Fibroblast of skin of scalp (primary cell): ENCODE measurements at places on chromosomes 16 and 17.

DNA sequence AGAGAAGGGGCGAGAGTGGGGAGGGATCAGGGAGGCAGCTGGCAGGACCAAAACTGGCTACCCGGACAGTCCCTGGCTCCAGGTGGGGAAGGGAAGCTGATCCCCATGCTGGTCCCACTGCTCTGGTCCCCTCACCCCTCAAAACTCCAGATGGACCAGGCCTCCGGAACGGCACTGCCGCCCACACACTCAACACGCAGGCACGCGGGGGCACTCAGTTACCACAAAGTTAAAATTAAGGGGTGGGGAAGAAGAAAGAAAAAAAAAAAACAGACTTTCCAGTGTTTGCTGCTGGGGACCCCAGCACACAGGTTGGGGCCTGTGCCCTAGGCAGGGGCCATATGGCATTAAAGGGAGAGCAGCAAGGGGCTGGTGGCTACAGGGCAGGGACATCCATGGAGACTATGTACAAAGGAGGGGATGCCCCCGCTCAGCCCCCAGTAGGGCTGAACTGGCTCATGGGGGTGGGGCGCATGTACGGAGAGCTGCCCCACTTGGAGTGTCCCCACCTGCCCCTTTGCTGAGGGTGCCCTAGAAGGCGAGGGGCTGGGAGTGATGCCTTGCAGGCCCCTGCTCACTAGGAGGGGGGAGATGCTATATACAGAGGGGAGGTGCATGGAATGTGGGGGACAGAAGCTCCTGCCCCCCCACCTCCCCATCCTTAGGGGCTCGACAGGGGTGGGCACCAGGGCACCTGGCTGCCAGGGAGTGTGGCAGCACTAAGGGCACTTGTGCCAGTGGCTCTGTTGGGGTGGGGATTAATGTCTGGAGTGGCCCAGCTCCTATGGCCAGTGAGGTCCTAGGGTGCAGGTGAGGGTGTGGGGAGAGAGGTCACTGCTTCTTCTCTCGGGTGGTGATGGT is 5.6 kb downstream of the TP53I13 start:
- DNase-seq = no peak

DNA sequence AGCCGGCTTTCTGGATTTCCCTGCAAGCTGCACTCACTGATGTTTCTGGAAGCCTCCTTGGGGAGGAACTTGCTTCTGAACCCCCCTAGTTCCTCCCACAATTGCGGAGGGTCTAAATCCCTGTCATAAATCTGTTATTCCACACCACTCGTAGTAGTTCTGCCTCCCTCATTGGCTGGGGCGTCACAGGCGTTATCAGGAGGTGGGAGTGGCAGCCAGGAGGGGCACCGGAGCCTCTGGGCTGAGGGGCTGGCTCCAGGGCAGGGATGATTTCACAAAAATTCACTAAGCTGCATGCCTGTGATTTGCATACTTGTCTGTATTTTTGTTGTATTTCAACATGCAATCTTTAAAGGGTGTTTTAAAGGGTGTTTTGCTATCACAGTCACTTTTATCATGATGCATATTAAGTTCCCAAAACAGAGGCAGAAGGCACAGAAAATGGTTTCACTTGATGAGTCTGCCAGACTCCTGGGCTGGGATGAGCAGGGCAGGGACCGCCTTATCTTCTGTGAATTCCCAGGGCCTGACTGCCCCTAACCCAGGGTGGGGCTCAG is 176.2 kb upstream of the FOXF1 start:
- no peak for DNase-seq

DNA sequence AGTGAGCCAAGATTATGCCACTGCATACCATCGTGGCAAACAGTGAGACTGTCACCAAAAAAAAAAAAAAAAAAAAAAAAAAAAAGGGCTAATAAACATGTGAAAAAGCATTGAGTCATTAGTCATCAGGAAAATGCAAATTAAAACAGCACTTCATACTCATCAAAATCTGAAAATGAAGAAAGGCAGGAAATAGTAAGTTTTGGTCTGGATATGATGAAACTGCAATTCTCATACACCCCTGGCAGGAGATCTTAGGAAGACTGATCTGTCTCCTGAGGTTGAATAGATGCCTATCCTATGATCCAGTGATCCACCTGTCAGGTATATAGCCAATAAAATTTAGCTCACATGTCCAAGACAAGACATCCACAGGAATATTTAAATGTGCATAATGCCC is 212.7 kb downstream of the CPPED1 start:
- DNase-seq = no peak

DNA sequence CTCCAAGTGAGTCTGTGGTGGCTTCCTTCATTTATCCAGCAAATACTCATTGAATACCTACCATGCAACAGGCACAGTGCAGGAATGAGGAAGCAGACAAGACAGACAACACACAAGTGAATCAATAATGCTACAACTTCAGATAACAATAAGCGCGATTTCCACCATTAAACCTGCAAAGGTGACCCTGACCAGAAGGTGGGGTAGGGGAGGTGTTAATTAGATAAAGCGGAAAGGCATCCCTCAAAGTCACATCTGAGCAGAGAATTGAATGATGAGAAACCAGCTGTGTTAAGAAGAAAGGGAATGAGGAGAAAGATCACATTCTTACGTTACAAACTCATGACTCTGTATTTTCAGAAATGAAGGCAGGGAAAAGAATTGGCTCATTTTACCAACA is 26.3 kb downstream of the ZZEF1 start:
- no peak for DNase-seq
